ENCODE measurements at places on chromosomes 11 and 22. TPM values are rescaled to one million over a fixed set of nuclear protein-coding genes. Genes with fewer than 3 reads are reported as not detected.
A peak's percentile ranks its signal among the peaks of the same experiment; 100 is the strongest.

Gene TNKS1BP1
- polyA plus RNA-seq: 6.7 TPM

Gene SYCE3
- not detected for polyA plus RNA-seq

Gene OR51B5
- polyA plus RNA-seq: not detected

Gene GRAP2
- polyA plus RNA-seq: 176 TPM

Gene OR4A47
- polyA plus RNA-seq: not detected

Gene SCGB2A2
- not detected for polyA plus RNA-seq

Gene YAP1
- not detected for polyA plus RNA-seq

Gene TREH
- not detected for polyA plus RNA-seq

Gene RAG1
- 0.24 TPM for polyA plus RNA-seq

DNA sequence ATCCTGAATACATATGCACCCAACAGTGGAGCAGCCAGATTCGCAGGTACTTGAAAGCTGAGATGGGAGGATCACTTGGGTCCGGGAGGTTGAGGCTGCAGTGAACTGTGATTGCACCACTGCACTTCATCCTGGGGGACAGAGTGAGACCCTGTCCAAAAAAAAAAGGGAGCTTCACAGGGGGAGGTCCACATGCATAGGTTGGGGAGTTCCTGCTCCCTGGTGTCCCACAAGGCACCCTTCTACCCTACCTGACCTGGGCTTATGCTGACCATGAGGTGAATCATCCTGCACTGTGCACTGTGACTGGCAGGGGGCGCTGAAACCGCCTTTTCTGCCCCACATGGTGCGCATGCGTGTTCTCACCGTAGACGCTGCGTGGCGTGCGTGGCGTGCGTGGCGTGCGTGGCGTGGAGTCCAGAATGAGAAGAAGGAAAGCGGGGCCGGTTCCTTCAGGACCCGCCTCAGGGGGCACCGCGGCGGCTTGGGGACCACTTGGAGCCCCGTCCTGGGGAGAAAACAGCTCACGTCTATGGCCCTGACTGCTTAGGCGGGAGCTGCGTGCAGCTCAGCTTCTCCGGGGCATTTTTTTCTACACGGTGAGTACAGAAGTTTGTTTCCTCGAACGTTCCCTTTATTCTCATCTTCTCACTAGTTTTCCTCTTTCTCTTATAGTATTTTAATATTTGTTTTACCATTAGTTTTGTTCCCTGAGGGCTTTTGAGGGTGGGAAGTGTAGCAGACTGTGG is 116.6 kb upstream of the GRK3 start:
- H3K27ac ChIP-seq: peak overlapping the region; percentile 92
- H3K4me1 ChIP-seq: peaks cover 49% of the 10 kb centered on the region
- no peaks in the 10 kb centered on the region for H3K36me3 ChIP-seq
- H3K27me3 ChIP-seq: no peaks in the 10 kb centered on the region
- DNase-seq: peak; percentile 84
- H3K4me3 ChIP-seq: peak overlapping the region; percentile 94

- H3K4me3 ChIP-seq: peak overlapping the region; percentile 59
- peaks cover 63% of the 10 kb centered on the region for H3K36me3 ChIP-seq
- H3K4me1 ChIP-seq: peaks cover 61% of the 10 kb centered on the region
- DNase-seq: no peak
- H3K27me3 ChIP-seq: no peaks in the 10 kb centered on the region
- peak overlapping the region; percentile 77 for H3K27ac ChIP-seq
These were observed 66.4 kb downstream of the SGSM3 start for GRCh38 chr22:40436505-40437431.

DNA sequence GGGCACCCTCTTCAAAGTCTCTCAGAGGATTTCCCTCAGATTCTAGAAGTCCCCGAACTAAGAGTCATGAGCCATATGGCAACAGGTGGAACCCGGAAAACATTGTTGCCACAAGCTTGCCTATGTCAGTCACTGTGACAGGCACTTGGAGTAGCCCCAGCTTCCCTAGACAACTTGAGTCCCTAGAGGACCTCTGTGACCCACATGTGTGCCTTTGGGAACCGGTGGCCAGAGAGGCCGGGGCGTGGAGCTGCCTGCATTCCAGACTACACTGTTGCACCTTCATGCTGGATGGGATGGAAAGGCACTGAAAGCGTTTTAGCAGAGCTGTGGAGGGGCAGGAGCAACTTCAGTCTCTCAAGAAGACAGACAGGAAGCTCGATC is 12.1 kb downstream of the SLC37A2 start:
- peaks cover 11% of the 10 kb centered on the region for H3K4me1 ChIP-seq
- no peak overlapping the region for H3K27ac ChIP-seq
- no peak for DNase-seq
- no peaks in the 10 kb centered on the region for H3K27me3 ChIP-seq

DNA sequence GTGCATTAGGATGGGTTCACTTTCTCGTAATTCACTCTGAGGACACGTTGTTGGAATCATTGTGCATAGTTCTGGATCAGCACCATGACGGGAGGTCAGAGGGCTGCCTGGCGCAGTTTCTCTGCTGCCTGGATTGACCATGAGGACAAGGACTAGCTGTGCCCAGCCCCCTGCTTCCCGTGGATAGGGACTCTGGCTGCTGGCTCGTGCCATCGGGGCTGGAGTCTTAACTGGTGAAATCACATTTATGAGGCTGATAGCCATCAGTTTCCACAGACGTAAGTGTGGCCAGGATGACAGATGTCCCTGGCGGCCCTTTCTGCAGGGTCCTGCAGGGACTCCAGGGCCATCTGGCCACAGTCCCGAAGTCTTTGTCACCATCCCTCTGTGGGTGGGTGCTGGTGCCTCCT is 24.1 kb upstream of the GRAMD4 start:
- peaks cover 21% of the 10 kb centered on the region for H3K4me1 ChIP-seq
- H3K27me3 ChIP-seq: no peaks in the 10 kb centered on the region
- H3K36me3 ChIP-seq: no peaks in the 10 kb centered on the region
- H3K27ac ChIP-seq: no peak overlapping the region

DNA sequence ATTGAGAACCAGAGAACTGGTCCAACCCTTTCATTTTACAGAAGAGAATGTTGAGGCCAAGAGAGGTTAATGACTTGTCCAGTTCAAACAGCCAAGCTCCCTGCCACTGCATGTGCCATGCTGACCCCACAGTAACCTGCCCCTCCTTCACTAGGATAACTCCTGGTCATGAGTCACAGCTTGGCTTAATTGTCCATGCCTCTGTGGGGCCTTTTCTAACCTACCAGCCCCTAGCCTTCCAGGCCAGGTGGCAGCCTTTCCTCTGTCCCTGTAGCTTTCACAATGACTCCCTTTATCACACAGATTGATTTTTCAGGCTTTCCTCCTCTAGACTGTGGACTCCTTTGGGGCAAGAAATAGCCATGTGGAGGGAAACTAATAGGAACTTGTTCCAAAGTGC is 97.2 kb downstream of the PIWIL4 start:
- H3K27me3 ChIP-seq: peaks cover 8% of the 10 kb centered on the region
- no peak overlapping the region for H3K4me3 ChIP-seq
- DNase-seq: no peak
- no peaks in the 10 kb centered on the region for H3K36me3 ChIP-seq
- H3K4me1 ChIP-seq: peaks cover 4% of the 10 kb centered on the region

- H3K36me3 ChIP-seq: no peaks in the 10 kb centered on the region
- no peak overlapping the region for H3K4me3 ChIP-seq
- no peak for DNase-seq
These were observed 3.3 kb downstream of the ALDH3B2 start for GRCh38 chr11:67671211-67671520.

- no peak overlapping the region for H3K4me3 ChIP-seq
- DNase-seq: no peak
- no peak overlapping the region for H3K27ac ChIP-seq
- peaks cover 20% of the 10 kb centered on the region for H3K27me3 ChIP-seq
These were observed 123.9 kb upstream of the NARS2 start for GRCh38 chr11:78698612-78699011.

- peaks cover 9% of the 10 kb centered on the region for H3K4me1 ChIP-seq
- H3K4me3 ChIP-seq: no peak overlapping the region
- DNase-seq: no peak
- H3K27ac ChIP-seq: no peak overlapping the region
These were observed 219.1 kb downstream of the TMEM135 start for GRCh38 chr11:87256694-87257340.

DNA sequence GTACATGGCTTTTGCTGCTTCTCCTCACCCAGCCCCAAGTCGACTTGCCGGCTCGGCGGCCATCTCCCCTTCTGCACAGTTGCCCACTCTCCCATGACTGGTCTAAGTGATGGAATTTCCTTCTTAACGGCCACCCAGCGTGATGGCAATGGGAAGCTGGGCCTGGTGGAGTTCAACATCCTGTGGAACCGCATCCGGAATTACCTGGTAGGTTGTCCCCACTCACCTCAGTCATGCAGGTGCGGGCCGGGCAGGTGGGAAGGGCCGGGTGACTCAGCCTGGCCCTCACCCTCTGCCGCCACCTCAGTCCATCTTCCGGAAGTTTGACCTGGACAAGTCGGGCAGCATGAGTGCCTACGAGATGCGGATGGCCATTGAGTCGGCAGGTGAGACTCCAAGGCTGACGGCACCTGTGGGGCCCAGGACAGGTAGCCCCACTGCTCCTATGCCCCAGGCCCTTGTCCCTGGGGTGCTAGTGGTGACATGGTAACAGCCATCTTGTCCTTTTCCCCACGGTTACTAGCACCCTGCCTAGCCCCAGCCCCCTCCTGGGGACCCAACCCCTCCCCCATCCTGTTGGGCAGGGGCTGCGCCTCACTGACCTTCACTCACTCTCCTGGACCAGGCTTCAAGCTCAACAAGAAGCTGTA is 28.1 kb downstream of the CAPN1 start:
- H3K27me3 ChIP-seq: no peaks in the 10 kb centered on the region
- H3K36me3 ChIP-seq: peaks cover 3% of the 10 kb centered on the region
- H3K27ac ChIP-seq: no peak overlapping the region
- no peak overlapping the region for H3K4me3 ChIP-seq
- peaks cover 15% of the 10 kb centered on the region for H3K4me1 ChIP-seq

DNA sequence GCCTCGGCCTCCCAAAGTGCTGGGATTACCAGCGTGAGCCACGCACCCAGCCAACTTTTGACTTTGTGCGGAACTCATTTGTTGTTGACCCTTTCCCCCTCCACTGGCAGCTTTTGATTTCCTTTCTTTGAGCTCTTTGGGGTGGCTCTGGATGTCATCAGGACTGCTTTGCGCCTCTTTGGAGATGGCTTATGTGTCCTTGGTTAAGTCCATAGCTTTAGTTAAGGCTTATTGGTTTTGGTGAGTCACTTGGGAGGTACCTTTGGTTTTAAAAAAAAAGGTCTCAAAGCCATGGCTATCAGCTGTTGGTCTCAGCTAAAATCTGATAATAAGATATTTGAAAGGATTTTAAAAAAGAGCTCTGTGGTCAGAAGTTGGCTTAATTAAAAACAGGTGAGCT is 5.1 kb upstream of the ARSA start:
- no peak for DNase-seq
- H3K27me3 ChIP-seq: no peaks in the 10 kb centered on the region
- H3K27ac ChIP-seq: no peak overlapping the region
- no peaks in the 10 kb centered on the region for H3K36me3 ChIP-seq
- no peak overlapping the region for H3K4me3 ChIP-seq
- H3K4me1 ChIP-seq: peaks cover 18% of the 10 kb centered on the region

GRCh38 chr11:23851216-23851615 is 645.6 kb upstream of the LUZP2 start:
- no peaks in the 10 kb centered on the region for H3K36me3 ChIP-seq
- H3K27ac ChIP-seq: no peak overlapping the region

DNA sequence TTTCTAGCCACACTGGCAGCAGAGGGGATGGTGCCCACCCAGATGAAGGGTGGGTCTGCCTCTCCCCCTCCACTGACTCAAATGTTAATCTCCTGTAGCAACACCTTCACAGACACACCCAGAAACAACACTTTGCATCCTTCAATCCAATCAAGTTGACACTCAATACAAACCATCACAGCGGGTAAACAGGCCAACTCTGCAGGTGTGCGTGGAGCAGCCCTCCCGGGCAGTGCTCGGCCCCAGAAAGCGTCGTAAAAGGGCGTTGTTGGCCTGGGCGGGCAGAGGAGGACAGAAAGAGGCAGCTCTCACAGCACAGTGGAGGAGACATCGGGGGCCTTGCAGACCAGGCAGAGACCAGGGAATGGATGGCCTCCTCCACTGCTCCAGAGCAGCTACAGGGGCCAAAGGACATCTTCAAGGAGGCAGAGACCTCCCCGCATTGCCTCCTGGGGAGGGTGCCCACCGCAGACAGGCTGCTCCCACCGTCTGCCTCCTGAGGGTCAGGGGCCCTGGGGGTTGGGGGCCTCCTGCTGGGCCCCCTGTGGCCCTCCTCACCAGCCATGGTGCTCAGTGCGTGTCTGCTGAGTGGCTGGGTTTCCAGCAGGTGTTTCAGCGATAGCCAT is 56.1 kb upstream of the FADD start:
- no peak overlapping the region for H3K4me3 ChIP-seq
- no peak overlapping the region for H3K27ac ChIP-seq
- no peak for DNase-seq
- H3K27me3 ChIP-seq: peaks cover 16% of the 10 kb centered on the region

DNA sequence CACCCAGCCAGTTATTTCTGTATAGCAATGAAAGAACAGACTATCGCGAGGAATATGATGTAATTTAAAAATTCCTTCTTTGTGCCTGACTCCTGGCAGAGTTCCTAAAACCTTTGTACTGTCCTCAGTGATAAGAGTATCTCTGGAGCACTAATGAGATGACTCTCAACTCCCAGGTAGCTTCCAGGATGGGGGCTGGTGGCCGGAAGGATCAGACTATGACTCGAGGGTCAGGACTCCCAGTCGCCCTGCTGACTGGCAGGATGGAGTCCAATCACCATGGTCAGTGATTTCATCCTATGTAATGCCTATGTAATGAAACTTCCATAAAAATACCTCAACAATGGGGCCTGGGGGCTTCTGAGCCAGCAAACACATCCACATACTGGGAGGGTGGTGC is 135.1 kb downstream of the SHANK2 start:
- H3K4me1 ChIP-seq: no peaks in the 10 kb centered on the region
- H3K36me3 ChIP-seq: no peaks in the 10 kb centered on the region
- DNase-seq: no peak
- peaks cover 56% of the 10 kb centered on the region for H3K27me3 ChIP-seq
- H3K27ac ChIP-seq: no peak overlapping the region

GRCh38 chr11:80330264-80330663 is 889.4 kb upstream of the TENM4 start:
- no peak for DNase-seq
- no peaks in the 10 kb centered on the region for H3K27me3 ChIP-seq
- no peaks in the 10 kb centered on the region for H3K4me1 ChIP-seq
- H3K36me3 ChIP-seq: no peaks in the 10 kb centered on the region
- no peak overlapping the region for H3K4me3 ChIP-seq
- no peak overlapping the region for H3K27ac ChIP-seq

GRCh38 chr22:40324468-40325305 is 21.6 kb upstream of the ADSL start:
- H3K4me1 ChIP-seq: peaks cover 84% of the 10 kb centered on the region
- DNase-seq: peak; percentile 87
- no peaks in the 10 kb centered on the region for H3K27me3 ChIP-seq
- peaks cover 28% of the 10 kb centered on the region for H3K36me3 ChIP-seq
- H3K27ac ChIP-seq: peak overlapping the region; percentile 95
- peak overlapping the region; percentile 80 for H3K4me3 ChIP-seq
